ENCODE measurements at places on chromosomes 12 and 14.

DNA sequence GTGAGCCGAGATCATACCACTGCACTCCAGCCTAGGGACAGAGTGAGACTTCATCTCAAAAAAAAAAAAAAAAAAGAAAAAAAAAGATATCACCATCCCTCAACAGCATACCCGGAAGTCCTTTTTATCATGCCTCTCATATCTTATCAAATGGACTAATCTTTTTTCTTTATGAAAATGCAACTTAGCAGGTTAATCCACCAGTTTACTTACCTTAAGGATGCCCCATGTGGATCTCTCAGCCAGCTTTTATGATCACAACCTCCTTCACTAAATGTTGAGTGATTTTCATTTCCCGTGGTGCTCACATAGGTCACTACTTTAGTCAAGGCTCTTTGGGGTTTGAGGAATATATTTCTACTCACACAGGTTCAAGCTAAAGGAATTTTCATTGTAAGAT, 248.8 kb upstream of the TBX3 start:
- no peak for DNase-seq

DNA sequence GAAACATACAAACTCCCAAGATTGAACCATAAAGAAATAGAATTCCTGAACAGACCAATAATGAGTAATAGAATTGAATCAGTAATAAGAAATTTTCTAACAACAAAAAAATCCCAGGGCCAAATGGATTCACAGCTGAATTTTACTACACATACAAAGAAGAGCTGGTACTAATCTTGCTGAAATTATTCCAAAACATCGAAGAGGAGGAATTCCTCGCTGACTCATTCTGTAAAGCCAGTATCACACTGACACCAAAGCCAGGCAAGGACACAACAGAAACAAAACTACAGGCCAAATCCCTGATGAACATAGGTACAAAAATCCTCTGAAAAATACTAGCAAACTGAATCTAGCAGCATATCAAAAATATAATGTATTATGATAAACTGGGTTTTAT, 367.8 kb upstream of the CLEC14A start:
- DNase-seq: no peak

GRCh38 chr12:89453121-89453978, 71.2 kb downstream of the GALNT4 start:
- DNase-seq: no peak

GRCh38 chr14:40252817-40253447, 820.7 kb upstream of the FBXO33 start:
- no peak for DNase-seq

GRCh38 chr14:96037891-96038557, 1.1 kb upstream of the C14orf132 start:
- no peak for DNase-seq

DNA sequence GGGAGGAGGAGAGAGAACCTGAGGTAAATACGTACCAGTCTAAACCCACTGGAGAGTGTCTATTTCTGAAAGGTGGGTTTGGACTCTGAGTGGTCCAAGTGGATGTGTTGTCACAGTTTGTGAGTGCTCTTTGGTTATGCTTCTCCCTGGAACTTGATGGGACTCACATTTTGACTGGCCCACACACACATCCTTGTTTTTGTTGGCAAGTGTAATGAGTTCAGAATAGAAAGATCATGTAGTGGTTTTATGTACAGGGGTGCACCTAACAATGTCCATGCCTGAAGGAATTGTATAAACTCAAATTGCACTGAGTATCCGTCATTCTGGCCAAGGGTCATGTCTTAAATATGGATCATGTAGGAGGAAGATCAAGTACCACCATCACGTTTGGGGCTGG, 4.8 kb downstream of the PPFIBP1 start:
- no peak for DNase-seq

GRCh38 chr12:52180971-52181628, 10.7 kb downstream of the KRT80 start:
- DNase-seq: no peak

DNA sequence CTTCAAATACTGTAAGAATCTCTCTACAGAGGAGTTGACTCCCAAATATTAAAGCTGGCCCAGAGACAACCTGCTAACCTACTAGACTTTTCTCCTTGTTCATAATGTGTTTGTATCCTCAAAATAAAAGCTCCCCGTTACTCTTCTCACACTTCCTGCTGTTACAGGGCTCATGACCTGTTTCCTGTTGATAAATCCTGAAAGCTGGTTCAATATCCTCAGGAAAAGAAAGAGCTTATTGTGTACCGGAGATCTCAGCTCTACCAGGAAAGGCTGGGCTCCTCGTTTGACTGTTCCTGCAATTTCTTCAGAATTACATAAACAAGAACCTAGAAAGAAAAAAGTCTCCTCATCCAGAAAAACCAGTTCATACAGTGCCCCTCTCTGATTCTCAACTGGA, 30.8 kb downstream of the CLEC1A start:
- no peak for DNase-seq
